Progenitor cell of endocrine pancreas (in vitro differentiated cells): ENCODE measurements at places on chromosomes 3 and 15.

- no peak for DNase-seq
These were observed 148.6 kb upstream of the STRIT1 start for GRCh38 chr3:155442072-155442471.

GRCh38 chr3:11085093-11085840, 69.0 kb upstream of the HRH1 start:
- no peak for DNase-seq

- peak; percentile 22 for DNase-seq
These were observed 4.2 kb downstream of the OCA2 start for GRCh38 chr15:28094732-28095521.

GRCh38 chr3:110774496-110775265, 296.9 kb upstream of the NECTIN3 start:
- DNase-seq, result no peak

DNA sequence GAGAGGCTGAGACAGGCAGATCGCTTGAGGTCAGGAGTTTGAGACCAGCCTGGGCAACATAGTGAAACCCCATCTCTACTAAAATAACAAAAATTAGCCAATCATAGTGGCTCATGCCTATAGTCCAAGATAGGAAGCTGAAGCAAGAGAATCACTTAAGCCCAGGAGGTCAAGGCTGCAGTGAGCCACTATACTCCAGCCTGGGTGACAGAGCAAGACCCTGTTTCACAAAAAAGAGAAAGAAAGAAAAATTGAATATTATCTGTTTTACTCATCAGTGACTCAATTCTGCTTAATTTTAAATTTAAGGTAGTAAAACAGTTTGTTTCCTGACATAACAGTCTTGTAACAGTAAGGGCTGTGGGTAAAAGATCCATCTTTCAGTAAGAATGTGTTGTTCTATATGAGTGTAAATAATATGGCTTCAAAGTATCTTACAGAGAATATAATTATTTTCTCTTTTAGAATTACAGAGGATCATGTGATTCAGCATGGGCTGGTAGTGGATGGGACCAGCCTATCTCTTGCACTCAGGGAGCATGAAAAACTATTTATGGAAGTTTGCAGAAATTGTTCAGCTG, 85.8 kb downstream of the ATP11B start:
- no peak for DNase-seq

- no peak for DNase-seq
These were observed 11.8 kb upstream of the RIOX2 start for GRCh38 chr3:97983933-97984491.

DNA sequence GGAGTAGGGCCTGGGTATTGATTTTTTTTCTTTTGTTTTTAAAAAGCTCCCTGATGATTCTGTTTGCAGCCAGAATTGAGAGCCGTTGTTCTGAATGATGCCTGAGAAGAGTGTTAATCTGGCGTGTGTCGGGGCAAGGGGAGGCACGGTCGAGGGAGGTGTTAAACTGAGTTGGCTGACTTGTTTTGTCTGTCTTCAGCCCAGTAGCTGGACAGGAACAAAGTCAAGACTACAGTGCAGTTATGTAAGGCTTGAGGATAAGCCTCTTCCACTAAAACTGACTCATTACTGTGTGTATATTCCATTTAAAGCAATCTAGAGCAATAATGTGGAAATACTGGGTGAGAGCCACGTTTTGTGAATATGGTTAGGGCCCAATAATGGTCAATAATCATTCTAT, 119.0 kb upstream of the DLG1 start:
- DNase-seq, result no peak

DNA sequence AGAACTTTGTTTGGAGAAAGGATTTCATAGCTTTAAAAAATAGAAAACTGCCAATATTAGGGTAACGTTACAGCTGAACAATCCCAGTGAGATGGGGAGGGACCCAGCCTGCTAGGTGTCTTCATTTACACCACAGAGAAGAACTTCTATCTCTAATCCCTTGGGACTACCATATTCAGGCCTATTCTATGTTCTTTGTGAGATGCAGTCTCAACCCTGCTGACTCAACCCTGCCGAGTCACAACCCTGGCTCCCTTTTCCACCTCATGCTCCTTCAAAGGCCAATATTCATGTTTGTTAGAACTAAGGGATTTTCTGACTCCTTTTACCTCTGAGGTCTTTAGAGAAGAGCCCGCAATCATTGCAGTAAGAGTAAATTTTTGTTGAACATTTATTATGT, 350.5 kb downstream of the EPHB1 start:
- no peak for DNase-seq

DNA sequence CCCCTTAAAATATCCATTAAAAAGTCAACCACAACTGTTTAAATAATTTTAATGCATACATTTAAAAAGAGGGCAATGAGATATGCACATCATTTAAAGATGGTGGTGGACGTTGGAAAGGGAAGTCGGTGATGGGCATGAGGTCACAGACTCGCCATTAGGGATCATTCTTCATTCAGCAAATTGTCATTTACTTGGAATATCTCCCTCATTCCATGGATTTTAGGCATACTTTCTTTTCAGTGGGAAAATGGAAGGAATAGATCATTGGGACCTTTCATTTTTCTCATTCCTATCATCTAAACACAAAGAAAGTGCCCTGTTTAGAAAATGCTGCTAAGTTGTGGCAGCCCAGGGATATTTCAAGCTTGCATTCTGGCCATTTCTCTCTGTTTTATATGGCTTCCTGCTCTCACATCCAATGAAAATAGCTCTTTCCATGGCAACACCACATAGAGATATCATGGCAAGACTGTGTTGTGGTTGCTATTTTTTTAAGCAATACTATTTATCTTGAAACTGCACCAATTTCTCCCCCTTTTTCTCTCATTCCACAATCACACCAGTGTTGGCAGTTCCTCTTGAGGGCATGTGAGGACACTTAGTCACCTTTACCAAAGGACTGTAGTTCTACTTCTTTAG, 40.7 kb upstream of the LMCD1 start:
- no peak for DNase-seq

GRCh38 chr3:56711344-56711743, 28.3 kb upstream of the TASOR start:
- no peak for DNase-seq

DNA sequence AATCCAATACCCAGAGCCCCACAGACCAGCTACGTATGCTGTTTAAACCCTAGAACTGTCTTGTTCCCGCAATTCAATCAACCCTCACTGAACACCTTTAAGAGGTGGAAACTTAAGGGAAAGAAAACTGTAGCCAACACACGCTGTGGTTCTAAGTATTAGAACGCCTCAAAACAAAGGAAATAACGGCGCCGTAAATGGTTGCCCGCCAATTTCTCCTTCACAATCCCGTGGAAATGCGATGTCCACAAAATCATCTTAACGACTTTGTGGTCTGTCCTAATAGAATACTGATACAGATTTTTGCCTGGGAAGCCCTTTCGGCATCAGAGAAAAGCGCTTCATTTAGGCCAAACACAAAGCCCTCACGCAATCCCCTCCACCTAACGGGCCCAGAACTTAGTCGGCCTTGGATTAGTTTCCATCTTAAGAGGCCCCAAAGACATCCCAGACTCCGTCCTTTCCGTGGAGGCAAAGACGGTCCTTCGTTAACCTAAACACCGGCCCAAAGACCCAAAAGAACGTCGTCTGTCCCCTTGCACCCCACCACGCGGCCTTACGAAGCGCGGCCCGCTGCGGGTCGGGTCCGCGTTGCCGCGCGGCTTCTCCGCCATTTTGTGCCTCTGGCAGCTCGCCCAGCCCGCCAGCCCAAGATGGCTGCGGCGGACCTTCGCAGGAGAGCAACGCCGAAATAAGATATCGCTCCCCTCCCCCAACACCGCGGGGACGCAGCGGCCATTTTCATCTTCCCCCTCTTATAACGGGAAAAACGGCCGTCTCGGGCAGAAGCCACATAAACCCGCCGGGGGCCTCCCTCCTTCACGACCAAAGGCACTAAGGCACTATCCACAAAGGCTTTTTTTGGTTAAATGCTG, 763 bp downstream of the TRA2B start:
- peak; percentile 68 for DNase-seq

GRCh38 chr15:35622641-35623340, 76.8 kb upstream of the DPH6 start:
- no peak for DNase-seq

GRCh38 chr3:196639483-196640296, at the start of gene NRROS:
TSS of gene NRROS (plus strand) at chr3:196639694. CDS start at chr3:196654540, 14,846 bp downstream.
- DNase-seq, result no peak

DNA sequence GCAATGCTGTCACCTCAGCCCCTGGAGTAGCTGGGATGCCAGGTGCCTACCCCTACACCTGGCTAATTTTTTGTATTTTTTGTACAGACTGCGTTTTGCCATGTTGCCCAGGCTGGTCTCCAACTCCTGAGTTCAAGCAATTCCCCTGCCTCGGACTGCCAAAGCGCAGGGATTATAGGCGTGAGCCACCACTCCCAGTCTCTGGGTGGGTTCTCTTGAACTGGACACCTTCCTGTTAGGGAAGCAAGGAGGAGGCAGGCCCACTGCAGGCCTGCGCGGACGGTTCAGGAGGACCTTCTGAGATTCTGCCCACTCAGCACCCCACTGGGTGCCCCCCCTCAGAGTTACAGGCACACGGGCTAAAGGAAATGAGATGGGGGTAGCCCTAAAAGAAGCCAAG, 73.8 kb upstream of the HERC1 start:
- DNase-seq, result no peak

DNA sequence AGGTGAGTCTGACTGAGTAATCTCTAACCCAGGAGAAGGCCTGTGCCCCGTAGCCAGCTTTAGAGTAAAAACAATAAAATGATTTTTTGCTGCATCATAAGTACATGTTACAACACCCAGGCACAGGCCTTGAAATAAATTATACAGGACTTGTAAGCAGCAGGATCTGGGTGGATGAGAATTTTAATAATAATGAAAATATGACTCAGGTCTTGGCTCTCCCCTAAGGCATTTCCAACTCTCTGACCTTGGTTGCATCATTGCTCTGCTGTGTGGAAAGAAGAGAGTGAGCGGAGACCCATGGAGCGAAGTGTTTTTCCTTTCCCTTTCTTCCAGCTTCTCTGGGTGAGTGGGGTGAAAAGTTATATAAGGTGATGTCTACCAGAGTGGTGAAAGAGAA, 44.6 kb downstream of the EOMES start:
- DNase-seq, result no peak

- DNase-seq, result no peak
These were observed 49.0 kb downstream of the MEF2A start for GRCh38 chr15:99614749-99615288.

- no peak for DNase-seq
These were observed 80.2 kb downstream of the BFSP2 start for GRCh38 chr3:133479895-133480669.

DNA sequence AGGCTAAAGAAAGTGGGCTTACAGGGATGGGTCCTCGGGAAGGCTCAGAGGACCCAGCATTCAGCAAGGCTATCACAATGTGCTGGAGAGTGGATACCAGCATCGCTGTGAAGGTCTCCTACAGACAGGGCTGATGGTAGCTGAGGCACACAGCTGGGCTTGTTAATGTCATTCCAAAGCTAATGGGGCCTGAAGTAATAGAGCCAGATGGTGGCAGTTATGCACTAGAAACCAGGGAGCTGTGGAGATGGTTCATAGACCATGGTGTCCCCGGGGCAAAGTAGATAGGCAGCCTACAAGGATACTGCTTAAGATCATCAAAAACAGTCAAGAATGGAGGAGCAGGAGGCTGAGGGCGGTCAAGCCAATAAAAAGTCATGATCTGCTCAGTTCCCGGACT, 24.8 kb upstream of the BOC start:
- no peak for DNase-seq

GRCh38 chr15:22980189-22981050, at the start of gene CYFIP1:
TSS of gene CYFIP1 (minus strand) at chr15:22980368. CDS start at chr15:22947285, 33,083 bp downstream.
- DNase-seq, result peak; percentile 72

DNA sequence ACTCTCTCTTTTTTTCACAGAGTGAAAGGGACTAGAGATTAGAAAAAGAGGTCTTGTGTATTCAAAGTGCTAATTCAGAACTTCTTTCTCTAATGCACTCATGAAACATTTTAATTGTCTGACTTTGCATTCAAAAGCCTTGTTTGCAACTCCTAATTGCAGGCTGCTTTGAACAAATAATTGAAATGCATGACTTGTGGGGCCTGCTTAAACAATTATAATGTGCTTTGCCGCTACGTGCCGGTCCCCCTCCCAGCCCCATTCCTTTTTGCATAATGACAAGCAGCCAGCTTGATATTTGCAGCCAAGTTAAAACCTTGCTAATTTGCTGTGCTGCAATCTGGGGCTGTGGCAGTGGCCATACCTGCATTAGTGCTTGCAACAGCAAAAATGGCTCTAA, 114.5 kb downstream of the FOXB1 start:
- DNase-seq, result no peak

DNA sequence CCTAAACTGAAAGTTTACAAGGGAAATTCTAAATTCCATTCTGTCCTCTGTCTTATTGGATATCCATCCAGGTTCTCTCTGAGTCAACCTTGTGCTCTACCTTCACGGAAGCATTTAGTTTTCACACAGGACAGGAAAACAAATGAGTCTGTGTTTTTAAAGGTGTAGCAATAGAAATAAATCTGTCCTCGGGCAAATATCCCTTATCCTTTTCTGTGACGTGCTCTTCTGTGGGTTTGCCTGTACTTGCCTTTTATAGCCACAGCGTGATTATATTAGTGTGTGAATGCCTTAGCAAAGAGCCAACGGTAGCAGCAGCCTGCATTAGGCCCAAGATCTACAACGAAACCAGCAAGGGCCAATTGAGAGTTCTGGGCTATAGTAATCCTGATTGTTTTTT, 127.2 kb upstream of the PLSCR5 start:
- DNase-seq, result no peak

DNA sequence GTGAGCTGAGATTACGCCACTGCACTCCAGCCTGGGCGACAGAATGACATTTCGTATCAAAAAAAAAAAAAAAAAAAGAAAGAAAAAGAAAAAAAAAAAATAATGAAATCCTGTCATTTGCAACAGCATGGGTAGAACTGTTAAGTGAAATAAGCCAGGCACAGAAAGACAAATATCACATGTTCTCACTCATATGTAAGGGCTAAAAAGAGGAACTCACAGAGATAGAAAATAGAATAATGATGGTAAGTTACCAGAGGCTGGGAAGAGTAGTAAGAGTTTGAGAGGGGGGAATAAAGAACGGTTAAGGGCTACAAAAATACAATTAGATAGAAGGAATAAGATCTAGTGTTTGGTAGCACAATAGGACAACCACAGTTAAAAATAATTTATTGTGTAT, 19.7 kb downstream of the DENND6A start:
- DNase-seq, result no peak

GRCh38 chr3:123246866-123247265, 45.1 kb downstream of the SEC22A start:
- no peak for DNase-seq

DNA sequence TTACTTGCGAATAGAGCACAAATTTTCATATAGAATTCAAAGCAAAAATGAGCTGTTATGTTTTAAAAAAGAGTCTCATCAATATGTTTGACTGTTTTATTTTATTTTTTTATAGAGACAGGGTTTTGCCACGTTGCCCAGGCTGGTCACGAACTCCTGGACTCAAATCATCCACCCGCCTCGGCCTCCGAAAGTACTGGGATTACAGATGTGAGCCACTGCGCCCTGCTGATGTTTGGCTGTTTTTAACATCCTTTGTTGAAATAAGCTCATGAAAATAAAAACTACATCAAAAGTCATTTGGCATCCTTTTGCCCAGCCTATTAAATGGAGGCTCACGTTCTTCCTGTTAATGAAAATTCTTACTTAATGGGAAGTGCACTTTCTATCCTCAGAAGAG, 154.7 kb downstream of the ATP10A start:
- DNase-seq, result no peak
